ENCODE measurements at places on chromosomes 12 and 14.
A peak's percentile ranks its signal among the peaks of the same experiment; 100 is the strongest.

DNA sequence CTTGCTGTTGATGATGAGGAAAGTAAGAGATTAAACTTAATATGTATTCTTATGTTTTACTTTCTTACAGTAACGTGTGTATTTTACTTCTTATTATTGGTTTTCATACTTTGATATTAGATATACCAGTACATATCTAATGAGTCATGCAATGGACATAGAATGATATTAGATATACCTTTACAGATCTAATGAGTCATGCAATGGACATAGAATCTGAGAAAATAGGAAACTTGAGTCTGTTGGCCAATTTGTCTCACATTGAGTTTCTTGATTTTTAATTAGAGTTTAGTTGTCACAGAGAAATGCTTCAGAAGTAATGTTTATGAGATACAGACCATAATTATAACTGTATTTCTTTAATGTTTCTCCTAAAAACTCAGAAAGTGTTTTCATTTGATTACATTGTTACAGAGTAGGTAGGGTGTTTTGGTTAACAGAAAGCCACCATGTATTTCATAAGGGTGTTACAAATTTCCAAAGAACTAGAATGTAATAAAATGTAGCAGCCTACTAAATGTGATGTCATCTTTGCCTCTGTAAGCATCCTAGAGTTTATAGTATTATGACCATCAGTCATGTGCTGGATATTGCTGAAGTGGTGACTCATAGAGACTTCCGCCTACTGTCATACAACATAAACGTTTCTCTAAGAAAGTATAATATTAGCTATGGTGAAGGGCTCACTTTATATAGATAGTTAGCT lies 3.0 kb downstream of the GAS2L3 start:
- DNase-seq = no peak

GRCh38 chr12:120060717-120061116 lies 55.8 kb downstream of the RAB35 start:
- DNase-seq = no peak

GRCh38 chr14:82987502-82988124 lies 1454.0 kb upstream of the SEL1L start:
- no peak for DNase-seq

GRCh38 chr12:111656016-111656415 lies 29.7 kb downstream of the BRAP start:
- no peak for DNase-seq

- no peak for DNase-seq
These were observed 164.1 kb downstream of the SRGAP1 start for GRCh38 chr12:64008596-64008995.

DNA sequence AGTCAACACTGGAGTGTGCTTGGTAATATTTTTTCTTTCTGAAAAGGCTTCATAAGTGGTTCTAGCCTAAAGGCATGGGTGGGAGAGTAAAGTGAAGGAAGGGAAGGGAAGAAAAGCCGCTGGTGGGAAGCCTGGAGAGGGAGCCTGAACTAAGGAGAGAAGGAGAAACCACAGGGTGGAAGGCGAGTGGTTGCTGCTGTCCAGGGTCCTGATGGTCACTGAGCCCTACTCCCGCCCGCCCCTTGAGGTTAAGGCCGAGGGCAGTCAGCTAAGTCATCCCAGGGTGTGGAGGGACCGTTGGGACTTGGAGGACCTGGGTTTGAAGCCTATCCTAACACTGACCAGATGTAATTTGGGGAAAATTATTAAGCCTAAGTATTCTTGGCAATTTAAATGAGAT lies 189.1 kb downstream of the PIWIL1 start:
- no peak for DNase-seq

DNA sequence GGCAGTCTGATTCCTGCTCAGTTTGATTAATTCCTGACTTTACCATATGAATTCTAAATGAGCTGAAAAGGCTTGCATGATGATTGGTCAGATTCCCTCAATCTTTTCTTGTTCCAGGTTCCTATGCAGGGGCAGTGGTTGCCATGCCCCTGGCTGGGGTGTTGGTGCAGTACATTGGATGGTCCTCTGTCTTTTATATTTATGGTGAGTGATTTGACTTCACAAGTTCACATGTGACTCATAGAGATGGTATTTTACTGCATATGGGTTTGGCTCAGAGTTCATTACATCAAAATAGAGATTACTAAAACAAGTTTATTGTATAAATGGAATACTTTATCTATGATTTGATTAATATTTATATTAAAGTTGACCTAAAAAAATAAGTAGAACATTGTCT lies 44.8 kb downstream of the SLC17A8 start:
- no peak for DNase-seq

DNA sequence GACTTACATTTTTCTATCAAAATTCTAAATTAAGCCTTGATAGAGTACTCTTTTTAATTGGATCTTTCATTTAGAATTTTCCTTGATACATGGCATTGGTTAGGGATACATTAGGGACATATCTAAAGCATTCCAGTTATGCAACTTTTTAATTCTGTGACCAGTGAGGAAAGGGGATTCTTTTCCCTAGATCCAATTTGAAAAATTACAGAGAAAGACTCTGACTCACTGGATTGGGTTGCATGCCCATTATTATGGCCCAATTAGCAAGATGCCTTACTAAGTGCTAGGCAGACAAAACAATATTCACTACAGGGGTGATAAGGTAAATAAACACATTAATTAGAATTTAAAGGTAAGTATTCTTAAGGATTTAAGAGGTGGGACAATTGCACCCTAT lies 5.2 kb upstream of the RAD52 start:
- DNase-seq = no peak

DNA sequence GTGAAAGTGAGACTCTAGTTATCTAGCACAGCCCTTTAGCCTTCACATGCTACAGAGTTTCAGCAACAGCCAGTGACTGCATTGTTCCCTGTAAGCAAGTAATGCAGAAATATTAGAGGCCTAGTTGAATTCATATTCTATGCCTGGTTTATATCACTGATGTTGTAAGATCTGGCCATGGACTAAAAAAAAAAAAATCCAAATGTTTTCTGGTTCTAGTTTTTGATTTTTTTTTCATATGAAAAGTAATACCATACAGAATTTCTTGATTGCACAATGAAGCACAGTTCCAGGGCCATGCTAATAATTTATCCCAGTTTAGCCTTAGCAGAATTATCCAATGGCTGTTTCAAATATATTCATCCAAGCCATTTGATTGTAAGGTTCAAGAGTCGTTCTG lies 341.5 kb upstream of the DDHD1 start:
- no peak for DNase-seq

GRCh38 chr12:102479099-102479885 lies 1.1 kb downstream of the IGF1 start:
- DNase-seq = no peak

GRCh38 chr14:32073537-32074189 lies 3.4 kb upstream of the ARHGAP5 start:
- no peak for DNase-seq

DNA sequence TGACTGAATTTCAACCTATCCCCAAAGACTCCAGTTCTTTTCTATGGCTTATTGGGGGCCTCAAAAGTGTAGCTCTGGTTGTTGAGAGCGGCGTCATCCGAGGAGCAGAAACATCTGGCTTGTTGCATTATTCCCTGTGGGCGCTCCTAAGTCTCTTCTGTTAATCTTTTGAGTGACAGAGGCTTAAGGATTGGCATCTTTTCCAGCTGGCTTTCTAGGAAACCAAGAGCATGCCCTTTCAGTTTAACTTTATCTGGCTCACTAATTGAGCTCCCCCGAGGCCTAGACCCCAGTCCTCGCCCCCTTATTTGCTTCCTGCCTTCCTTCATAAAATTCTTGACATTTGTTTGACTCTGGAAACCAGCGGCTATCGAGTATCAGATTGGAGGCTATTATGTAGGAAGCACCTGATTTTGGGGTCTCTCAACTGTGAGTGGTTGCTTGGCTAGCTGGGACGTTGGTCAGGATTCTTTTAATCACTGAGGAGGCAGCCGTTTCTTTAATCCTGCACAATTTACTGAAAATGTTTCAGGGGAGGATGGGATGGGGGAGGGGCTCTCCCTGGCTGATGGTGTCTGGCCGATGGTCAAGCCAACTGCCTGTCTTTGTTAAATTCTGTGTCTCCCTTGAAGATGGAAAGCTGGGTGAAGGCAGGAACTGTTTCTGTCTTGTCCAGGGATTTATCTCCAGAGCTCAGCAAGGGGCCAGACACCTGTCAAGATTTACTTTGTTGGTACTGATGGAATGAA lies 3.1 kb downstream of the SMOC1 start:
- no peak for DNase-seq

GRCh38 chr12:2348482-2348852 lies 295.7 kb downstream of the CACNA1C start:
- DNase-seq = no peak

GRCh38 chr12:84542289-84542688 lies 370.3 kb downstream of the SLC6A15 start:
- no peak for DNase-seq

DNA sequence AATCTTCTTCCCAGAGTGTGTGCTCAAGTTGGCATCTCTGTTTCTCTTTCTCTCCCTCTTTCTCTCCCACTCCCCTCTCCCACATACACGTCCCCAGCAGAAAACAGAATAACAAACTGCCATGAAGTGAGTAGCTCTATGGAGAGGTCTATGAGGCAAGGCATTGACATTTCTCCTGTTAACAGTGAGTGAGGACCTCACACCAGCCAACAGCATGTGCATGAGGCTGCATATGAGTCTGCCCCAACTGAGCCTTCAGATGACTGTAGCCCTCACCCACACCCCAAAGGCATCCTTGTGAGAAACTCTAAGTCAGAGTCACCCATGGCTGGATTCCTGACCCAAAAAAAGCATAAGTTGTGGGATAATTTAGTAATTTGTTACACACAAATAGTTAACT lies 50.4 kb downstream of the MAGOHB start:
- no peak for DNase-seq

DNA sequence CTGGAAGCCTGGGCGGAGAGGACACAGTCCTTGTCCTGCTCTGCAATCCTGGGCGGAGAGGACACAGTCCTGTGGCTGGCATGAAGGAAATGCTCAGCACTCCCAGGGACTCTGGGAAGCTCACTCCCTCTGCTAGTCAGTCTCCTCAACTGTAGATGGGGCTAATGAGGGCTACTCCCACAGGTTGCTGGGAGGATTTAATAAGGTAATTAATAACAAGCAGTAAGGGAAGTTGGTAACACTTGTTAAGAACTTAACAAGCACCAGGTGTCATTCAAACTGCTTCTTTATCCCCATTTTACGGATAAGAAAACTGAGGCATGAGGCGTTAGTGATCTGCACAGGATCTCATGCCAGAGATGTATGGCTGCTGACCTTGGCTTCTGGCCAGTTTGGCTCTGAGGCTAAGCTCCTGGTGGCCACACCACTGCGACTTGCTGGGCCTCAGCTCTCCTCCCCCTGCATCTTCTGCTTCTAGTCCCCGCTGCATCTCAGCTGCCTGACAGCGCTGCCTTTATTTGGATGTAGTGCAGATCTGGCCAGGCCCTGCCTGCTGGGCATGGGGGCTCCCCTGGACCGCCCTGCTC lies 54.1 kb upstream of the BEGAIN start:
- no peak for DNase-seq

- no peak for DNase-seq
These were observed 26.8 kb downstream of the AREL1 start for GRCh38 chr14:74685921-74686678.

DNA sequence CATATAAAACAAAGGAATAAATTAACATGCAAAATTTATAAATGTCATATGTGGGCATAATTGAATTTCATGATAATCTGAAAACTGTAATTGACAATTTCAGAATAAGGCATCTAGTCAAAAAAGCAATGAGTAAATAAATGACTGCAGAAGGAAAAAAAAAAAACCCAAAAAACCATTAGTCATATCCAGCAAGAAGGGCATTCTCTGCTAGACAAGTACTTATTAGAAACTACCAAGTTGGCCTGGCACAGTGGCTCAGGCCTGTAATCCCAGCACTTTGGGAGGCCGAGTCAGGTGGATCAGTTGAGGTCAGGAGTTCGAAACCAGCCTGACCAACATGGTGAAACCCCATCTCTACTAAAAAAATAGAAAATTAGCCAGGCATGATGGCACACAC lies 17.5 kb downstream of the ZCRB1 start:
- DNase-seq = no peak

- no peak for DNase-seq
These were observed 37.7 kb upstream of the GXYLT1 start for GRCh38 chr12:42182394-42182793.

GRCh38 chr14:26849514-26849913 lies 251.7 kb upstream of the NOVA1 start:
- DNase-seq = no peak

- peak; percentile 41 for DNase-seq
These were observed 1089.1 kb downstream of the SLC6A15 start for GRCh38 chr12:83823386-83824045.

- DNase-seq = no peak
These were observed 11.5 kb upstream of the EID3 start for GRCh38 chr12:104291867-104292524.

- DNase-seq = no peak
These were observed 31.8 kb downstream of the ATXN3 start for GRCh38 chr14:92074555-92074954.

DNA sequence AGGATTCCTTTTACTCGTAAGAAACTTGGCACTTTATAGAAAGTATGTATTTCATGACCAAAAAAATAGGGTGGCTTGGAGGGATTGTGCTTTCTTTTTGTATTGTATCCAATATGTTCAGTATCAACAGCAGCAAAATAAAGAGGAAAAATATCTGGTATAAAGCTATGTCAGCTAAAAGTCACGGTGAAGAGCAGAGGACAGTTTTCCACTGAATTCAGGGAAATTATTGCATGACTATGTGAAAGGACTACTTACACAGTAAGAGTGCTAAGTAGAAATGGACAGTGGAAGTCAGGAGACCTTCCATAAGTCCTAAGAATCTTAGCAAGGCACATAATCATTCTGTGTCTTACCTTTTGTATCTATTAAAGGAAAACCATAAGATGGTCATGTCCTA lies 19.3 kb downstream of the TSHR start:
- DNase-seq = no peak

GRCh38 chr12:66290716-66291200 lies 11.5 kb upstream of the HELB start:
- no peak for DNase-seq

DNA sequence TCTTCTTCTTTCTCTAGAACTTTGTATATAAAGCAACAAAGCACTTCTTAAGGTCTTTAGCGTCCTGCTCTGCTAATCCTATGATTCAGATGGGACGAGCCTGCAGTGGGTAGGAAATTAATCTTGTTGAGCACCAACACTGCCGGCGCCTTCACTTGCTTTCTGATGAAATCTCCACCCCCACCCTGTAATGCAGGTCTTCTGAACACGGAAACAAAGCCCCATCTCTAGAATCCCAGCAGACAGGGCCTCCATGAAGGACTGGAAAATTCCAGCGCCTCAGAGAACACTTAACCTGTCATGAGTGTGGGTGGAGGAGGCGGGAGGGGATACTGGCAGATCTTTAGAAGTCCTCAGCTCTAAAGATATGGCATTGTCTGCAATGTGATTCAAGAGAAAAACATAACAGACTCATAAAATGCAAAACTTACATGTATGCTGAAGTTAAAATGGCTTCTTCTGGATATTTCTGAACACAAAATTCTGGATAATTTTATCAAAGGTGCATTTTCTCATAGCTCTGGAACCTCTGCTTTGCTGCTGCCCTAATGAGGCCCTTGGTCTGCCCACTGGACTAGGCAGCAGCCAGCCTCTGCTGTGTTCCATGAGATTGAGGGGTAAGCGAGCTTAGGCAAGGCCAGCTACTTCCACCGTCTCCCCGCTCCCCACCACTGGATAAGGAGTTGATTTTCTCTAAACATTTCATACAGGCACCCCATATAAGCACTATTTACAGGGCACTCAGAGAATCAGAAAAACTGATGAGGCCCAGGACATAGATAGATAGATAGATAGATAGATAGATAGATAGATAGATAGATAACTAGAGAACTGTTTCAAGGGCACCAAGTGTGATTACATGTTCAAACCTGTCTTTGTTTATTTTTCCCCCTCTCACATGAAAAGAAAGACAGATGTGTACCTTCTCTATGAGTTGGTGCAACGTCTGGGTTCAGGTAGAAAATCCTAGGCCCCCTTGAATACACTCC lies 43.1 kb downstream of the ZFP36L1 start:
- no peak for DNase-seq
